GM04503 (cell line): ENCODE measurements at places on chromosomes 12 and 14.

- DNase-seq = no peak
Observed at GRCh38 chr12:50926415-50926814, 25.9 kb upstream of the HIGD1C start.

DNA sequence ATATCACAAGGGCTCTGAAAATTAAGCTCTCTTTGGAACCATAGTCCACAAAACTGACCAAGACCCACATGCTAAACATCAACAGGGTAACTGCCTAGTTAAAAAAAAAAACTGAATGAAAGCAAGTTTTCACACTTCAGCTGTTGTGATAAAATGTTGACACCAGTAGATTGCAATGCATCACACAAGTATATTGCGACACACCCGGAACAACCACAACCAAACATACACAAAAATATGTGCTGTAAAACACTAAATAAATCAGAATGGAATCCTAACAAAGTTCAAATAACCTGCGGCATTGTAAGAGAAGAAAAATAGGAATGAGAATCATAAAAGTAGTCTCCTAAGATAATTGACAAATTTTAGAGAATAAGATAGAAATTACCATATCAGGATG, 710.3 kb downstream of the AACS start:
- no peak for DNase-seq

DNA sequence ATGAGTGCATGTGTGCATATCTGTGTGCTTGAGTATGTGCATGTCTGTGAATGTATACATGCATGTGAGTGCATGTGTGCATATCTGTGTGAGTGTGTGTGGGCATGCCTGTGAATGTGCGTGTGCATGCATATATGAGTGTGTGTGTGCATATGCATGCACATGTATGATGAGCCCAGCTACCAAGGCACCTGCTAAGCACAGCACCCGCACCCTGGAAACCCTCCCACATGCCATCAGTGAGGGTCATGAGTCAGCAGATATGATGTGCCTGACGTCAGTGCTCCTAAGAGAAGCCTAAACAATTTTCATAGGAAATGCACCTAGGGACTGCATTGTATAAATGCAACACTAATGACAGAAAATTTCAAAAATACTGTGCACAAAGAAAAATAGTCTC, 151.1 kb downstream of the KIF26A start:
- DNase-seq = no peak

DNA sequence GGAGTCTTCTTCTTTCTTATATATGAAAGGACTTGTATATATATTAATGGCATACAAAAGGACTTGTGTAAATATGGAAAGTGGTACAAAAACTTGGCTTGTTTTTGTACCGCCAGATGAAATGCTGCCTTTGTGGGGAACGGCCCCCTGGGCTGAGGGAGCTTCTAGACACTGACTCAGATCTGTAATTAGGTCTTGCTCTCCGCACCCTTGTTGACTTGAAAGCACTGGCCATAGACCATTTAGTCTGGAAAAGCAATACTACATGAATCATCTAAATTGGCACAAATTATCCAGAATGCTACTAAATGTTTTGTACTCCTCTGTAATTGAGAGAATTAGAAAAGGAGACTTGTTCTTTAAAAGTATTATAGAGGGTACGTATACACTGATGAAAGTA, 399.9 kb upstream of the RGS6 start:
- DNase-seq = no peak

- no peak for DNase-seq
Observed at GRCh38 chr12:11819643-11820042, 170.2 kb downstream of the ETV6 start.

DNA sequence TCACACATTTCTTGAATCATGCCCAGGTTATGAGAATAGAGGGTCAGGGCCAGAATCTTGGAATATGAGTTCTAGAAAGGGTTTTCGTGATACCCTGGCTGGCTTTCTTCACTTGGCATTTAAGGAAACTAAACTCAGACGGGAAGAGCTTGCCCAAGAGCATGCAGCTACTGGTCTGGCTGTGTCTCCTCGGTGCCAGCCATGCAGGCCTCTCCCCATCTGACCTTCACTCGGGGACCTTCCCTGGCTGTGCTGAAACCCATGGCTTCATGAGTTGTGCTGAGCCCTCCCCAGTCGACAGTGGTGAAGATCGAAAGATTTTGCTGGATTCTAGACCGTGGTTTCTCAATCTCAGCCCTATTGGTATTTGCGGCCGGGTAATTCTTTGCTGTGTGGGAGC, 38.0 kb downstream of the FOXN3 start:
- no peak for DNase-seq

GRCh38 chr12:18146363-18146762, 56.4 kb upstream of the RERGL start:
- DNase-seq = no peak

- DNase-seq = no peak
Observed at GRCh38 chr12:109432431-109432830, 44.7 kb downstream of the KCTD10 start.

DNA sequence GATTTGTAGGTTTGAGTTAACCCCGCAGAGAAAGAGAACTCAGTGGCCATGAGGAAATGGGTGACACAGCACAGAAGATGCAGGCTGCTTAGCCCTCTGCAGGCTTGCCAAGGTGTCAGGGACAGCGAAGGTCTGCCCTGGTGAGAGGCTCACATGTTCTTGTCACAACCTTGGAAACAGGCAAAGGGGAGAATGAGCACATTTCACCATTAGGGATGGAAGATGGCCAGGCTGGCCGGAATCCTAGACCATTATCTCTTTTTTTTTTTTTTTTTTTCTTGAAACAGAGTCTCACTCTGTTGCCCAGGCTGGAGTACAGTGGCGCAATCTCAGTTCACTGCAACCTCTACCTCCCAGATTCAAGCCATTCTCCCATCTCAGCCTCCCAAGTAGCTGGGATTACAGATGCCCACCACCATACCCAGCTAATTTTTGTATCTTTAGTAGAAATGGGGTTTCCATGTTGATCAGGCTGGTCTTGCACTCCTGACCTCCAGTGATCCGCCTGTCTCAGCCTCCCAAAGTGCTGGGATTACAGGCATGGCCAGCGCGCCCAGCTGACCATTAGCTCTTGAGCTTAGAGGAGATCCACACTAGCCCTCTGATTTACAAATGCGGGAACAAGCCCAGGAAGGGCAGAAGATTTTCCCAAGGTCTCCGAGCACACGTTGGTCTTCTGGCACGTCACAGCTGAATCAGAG, 34.6 kb downstream of the LTBP2 start:
- no peak for DNase-seq

DNA sequence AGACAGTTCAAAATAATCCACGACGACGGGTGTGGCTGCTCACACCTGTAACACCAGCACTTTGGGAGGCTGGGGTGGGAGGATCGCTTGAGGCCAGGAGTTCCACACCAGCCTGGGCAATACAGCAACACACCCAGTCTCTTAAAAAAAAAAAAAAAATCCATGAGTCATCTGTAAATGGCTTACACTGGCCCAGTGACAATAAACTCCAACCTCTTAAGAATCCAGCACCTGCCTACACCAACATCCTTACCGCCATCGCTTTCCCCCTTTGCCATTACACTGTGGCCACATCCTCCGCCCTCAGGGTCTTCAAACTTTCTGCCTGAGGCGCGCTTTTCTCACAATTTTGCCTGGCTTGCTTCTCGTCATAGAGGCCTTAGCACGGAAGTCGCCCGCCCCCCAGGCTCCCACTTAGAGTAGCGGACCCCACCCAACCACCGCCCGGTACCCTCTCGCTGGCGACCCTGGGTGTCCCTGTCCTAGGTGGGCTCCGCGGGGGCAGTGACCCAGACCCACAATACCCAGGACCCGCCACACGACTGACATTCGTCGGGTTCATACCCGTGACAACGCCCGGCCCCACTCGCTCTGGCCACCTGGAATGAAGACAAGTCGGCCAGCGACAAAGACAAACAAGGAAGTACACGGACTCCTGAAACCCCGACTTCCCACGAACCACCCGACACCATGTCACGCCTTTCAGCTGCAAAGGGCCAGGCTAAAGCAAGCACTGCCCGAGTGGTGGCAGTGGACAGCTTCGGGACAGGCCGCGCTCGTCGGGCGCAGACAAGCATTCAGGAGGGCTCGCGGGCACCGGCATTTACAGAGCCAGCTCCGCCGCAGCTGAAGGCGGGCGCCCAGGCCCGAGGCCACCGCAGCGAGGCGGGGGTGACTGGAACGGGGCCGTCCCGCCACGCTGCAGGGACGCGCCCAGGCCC, 636 bp downstream of the GOLGA3 start:
- DNase-seq = peak; percentile 41

DNA sequence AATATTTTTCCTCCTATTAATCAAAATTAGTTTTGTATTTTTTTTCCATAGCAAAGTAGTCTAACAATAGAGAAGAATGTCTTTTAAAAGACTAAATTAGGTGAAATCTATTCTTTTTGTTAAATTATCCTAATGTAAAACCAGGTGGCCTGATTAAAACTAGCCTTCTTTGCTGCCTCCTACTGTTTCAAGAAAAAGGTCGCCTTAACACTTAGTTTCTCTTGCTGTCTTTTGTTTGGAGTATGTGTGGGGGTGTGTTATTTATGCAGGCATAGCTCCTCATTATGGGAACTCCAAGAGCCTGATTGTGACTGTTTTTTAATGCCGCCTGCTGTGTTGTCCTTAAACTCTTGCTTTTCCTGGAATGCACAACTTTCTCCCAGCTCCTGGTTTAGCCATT, 855.3 kb downstream of the DIO2 start:
- DNase-seq = no peak

- DNase-seq = no peak
Observed at GRCh38 chr12:70627677-70628076, 9.6 kb downstream of the PTPRB start.

DNA sequence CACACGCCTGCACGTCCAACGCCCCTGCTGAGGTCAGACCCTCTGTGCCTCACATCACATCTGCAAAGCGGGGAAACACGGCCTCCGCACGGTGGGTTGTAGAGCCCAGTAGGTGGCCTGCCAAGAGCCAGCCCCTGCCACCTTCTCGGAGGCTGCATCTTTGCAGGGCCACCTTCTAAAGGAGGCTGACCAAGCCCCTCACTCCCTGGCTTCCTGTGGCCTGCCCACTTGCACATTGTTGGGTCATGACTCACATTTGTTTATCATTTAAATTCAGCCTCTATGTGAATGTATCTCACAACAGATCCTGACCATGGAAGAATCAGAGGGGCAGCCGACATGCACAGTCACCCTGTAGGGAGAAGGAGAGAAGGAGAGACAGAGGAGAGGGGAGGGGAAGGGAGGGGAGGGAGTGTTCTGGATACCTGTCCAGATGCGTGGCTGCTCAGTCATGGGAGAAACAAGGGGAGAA, 319.5 kb upstream of the DIO3 start:
- no peak for DNase-seq

GRCh38 chr14:93674343-93674742, 113.9 kb downstream of the PRIMA1 start:
- no peak for DNase-seq

DNA sequence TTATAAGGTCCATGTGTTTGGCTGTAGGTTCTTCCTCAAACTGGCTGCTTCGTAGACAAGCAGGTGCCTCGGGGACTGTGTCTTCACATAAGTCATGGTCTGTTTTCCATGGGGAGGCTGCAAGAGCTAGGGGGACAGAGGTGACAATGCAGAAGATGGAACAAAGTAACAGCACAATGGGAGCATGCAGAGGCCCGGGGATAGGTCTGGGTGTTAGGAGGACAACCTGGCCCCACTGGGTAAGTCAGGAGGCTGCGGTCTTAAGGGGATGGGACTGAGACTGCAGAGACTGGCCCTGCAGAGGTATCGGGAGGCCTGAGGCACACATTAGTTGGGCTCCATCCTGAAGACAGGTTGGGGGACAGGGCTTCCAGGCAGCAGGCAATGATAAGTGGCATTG, 88.9 kb downstream of the NTF3 start:
- DNase-seq = no peak

- DNase-seq = no peak
Observed at GRCh38 chr14:73741386-73741875, 27.2 kb upstream of the PNMA1 start.

- no peak for DNase-seq
Observed at GRCh38 chr14:100844421-100844820, 18.5 kb downstream of the MEG3 start.

GRCh38 chr12:115194857-115195256, 510.9 kb upstream of the TBX3 start:
- no peak for DNase-seq

- DNase-seq = no peak
Observed at GRCh38 chr12:124758266-124759220, 105.1 kb downstream of the SCARB1 start.

DNA sequence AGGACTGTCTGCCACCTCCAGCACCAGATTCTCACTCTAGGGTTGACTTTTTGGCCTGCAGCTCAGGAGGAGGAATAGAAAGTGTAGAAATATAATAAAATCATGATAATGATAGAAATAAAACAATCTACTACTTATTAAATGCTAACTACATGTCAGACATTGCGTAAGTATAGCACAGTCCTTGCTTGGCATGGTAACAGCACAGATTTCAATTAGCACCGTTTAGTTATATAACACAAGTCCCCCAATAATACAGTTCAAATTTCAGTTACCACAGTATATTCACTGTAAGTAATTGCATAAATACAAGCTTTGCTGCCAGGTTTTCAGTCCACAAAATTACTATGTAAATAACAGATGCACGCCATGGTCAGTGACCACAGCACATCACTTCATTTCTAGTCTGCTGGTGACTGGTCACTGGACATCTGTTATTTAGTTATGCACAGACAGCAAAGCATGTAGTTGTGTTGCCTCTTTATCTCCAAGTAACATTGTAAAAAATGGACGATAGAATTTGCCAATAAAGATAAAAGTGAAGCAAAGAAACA, 6.5 kb upstream of the GLT8D2 start:
- DNase-seq = no peak

DNA sequence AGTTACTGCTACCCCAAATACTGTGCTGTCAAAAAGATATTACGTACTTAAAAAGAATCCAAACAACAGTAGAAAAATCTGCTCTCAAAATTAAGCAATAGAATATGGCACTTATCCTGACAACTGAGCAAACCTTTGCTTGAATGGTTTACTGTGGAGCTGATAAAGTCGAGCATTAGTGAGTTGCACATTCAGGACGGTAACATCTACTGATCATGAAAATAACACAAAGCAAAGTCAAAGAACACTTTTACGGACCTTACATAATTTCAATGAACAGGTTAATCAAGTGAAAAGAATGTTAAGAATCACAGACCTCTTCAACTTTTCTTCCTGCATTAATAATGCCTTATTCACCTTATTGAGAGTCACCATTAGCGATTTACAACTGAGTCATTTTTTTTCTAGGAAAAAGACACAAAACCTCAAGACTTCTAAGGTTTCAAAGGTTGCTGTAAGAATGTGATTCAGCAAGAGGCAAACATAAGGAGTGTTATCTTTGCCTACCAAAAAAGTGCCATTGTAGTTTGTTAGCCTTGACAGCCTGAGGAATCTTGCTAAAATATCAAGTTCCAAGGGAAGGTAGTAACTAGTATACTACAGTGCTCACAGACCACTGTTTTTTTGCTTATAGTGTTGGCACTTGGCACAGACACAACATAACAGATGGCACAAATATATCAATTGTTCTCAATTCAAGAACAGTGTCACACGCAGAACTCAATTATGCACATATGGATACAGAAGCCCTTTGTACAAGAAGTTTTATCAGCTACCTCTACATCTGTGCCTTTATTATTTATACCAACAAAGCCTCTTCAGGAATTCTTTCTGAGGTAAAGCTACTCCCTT, 334.2 kb upstream of the RPL10L start:
- DNase-seq = no peak

- DNase-seq = peak; percentile 56
Observed at GRCh38 chr14:65356327-65356836, 56.1 kb upstream of the FUT8 start.

GRCh38 chr12:20601668-20602280, 93.4 kb upstream of the SLCO1C1 start:
- no peak for DNase-seq

- no peak for DNase-seq
Observed at GRCh38 chr14:85418721-85419120, 111.2 kb upstream of the FLRT2 start.
